ENCODE measurements at places on chromosomes 4 and X.

DNA sequence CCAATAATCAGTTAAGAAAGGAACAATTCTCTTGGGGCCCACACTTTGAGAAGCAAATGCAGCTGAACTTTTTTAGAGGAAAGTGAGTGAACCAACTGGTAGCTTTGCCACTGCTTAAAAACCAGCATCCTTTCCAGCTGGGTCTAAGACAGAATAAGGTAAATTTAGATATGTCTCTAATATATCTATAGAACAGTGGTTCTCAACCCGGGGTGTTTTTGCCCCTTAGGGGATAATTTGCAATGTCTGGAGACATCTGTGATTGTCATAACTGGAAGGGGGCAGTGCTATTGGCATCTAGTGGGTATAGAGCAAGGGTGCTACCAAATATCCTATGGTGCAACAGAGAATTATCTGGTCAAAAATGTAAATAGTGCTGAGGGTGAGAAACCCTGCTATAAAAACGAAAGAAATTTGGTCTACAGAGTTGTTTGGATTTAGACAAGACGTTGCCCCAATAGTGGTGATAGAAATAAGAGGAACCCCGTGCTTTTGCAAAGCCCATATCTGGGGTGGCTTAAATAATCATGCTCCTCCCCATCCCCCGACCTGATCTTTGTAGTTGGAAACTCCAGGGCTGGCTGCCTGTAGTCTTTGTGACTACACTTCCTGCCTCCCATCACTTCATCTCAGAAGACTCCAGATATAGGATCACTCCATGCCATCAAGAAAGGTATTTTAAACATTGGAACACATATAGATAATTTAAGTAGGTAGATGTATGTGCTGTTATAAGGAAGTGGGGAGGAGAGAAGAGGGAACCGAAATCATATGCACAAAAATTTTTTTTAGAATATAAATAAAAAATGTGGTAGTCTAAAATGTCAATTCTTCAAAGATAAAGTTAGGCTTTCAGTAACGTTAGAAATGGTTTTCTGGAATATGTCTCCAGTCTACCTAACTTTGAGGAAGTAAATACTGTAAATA is at the start of gene TLR7:
Gene TLR7, plus strand, starts transcription at position 622 of the 927 bp plus-strand sequence. CDS start 507 bp downstream, outside the sequence.
- DNase-seq: no peak

GRCh38 chr4:151114338-151114737 is 14.9 kb downstream of the RPS3A start:
- DNase-seq: no peak

DNA sequence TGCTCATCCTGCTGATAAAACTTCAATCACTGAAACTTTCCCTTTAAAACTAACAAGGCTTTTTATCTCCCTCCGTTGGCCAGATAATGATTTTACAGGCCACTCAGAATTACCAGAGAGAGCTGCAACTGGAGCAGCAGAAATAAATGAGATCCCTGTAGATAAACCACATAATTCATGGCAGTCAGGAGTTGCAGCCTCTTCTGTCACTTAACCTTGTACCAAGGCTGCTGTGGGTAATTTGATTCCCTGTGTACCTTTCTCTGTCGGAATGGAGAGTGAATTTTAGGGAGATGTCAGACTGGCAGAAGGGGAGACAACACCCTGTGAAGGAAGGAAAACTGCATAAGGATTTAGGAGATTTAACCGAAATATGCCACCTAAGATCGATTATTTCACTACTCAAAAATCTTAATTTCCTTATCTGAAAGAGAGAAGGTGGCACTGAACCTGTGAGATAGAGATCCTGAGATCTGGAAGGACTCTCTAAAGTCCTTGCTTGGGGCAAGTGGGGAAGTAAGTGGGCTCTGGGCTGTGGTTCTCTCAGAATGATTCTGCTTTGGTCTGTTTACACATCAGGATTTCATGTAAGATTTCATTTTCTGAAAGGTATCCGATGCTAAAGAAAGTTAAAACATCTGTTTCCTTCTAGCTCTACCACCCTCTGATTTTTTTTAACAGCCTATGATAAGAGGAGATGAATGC is 14.3 kb upstream of the TSPAN5 start:
- DNase-seq: no peak

DNA sequence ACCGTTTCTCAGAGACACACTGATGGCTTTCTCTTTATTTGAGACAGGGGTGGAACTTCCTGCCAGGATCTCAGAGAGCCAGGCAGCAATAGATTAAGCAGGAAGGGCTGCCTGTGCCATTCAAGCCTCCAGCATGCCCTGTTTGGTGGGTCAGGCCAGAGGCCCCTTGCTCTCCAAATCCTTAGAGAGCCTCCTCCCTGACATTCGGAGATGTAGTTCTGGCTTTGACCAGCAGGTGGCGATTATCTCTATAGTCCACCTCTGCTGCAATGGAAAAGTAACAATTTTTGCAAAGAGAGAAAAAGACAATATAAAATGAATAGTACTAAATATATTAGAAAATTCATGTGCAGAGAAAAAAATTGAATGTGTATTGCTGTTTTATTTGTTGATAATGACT is 93.9 kb downstream of the NXF2B start:
- peak; percentile 52 for DNase-seq

GRCh38 chr4:74202062-74202586 is 44.2 kb downstream of the MTHFD2L start:
- DNase-seq: no peak

GRCh38 chrX:116667346-116668134 is 204.8 kb upstream of the CT83 start:
- no peak for DNase-seq

- DNase-seq: no peak
Measured at GRCh38 chrX:84197550-84197949, 9.6 kb upstream of the RPS6KA6 start.

- no peak for DNase-seq
Measured at GRCh38 chr4:14078326-14078725, 450.8 kb upstream of the BOD1L1 start.

DNA sequence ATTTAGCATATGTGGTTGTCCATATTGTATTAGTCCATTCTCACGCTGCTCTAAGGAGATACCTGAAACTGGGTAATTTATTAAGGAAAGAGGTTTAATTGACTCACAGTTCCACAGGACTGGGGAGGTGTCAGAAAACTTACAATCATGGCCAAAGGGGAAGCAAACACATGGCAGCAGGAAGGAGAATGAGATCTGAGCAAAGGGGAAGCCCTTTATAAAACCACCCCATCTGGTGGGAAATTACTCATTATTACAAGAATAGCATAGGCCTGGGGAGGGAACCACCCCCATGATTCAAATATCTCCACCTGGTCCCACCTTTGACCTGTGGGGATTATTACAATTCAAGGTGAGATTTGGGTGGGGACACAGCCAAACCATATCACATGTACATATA is 122.6 kb upstream of the ANK2 start:
- no peak for DNase-seq

DNA sequence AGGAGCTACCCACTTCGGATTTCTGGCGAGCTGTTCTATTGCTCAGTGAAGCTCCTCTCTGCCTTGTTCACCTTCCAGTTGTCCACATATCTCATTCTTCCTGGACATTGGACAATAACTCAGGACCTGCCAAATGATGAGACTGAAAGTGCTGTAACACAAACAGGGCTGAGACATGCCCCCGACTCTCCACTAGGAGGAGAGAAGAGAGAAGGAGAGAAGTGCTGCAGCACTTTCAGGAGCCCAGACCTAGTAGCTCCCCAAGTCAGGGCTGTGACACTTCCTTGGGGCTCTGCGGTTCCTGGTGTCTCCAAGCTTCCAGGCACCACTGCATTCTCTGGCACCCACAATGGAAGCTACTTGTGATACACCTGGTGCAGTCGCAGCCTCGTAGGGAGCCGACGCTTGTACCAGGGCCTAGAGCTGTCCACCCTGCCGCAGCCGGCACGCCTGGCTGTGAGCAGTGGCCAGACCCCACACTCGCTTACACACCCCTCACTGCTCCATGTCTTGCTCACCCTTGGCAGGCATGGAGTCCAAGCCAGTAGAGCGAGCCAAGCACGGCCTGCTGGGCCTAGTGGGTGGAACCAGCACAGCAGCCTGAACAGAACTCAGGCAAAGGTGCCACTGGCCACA is 234.9 kb downstream of the TECRL start:
- no peak for DNase-seq

GRCh38 chr4:136032391-136032790 is 1499.9 kb downstream of the PCDH18 start:
- no peak for DNase-seq

DNA sequence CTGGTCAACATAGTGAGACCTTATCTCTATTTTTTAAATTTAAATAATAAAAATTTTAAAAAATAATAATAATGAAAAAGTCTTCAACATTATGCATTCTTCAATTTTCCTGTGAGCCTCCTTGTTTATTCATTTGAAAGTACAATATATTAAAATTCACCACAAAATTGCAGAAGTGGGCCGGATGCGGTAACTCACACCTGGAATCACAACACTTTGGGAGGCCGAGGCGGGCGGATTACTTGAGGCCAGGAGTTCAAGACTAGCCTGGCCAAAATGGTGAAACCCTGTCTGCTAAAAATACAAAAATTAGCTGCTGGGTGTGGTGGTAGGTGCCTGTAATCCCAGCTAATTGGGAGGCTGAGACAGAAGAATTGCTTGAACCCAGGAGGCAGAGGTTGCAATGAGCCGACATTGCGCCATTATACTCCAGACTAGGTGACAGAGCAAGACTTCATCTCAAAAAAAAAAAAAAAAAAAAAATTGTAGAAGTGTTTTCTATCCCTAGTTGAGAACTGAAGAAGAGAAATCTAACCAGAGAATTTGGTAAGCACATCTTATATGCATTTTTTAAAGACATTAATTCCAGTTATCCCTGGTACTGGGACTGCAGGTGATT is 56.9 kb downstream of the RBM47 start:
- no peak for DNase-seq

DNA sequence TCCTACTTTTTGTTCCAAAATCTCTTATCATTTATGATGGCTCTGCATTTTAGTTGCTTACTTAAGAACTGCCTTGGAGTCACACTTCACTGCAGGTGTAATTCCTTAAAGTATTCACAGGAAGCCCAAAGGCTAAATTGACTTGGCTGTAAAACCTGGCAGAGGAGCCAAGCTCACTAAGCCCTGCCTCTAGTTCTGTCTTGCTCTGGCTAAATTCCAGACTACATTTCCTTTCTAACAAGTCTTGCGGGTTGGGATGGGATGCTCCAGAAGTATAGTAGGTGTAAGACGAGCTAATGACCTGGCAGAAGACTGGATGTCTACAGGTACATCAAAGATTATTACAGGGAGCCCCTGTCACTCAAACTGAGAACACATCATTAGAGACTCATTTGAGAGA is 924.0 kb upstream of the INTU start:
- no peak for DNase-seq

GRCh38 chrX:96843566-96843965 is 40.1 kb upstream of the RPA4 start:
- DNase-seq: no peak

- no peak for DNase-seq
Measured at GRCh38 chr4:3031357-3032082, 42.8 kb downstream of the HTT-AS start.

GRCh38 chr4:142725886-142726285 is 120.2 kb downstream of the INPP4B start:
- DNase-seq: no peak

- DNase-seq: no peak
Measured at GRCh38 chr4:80321776-80322175, 13.8 kb upstream of the CFAP299 start.

- no peak for DNase-seq
Measured at GRCh38 chr4:106898621-106899230, 137.4 kb downstream of the DKK2 start.

DNA sequence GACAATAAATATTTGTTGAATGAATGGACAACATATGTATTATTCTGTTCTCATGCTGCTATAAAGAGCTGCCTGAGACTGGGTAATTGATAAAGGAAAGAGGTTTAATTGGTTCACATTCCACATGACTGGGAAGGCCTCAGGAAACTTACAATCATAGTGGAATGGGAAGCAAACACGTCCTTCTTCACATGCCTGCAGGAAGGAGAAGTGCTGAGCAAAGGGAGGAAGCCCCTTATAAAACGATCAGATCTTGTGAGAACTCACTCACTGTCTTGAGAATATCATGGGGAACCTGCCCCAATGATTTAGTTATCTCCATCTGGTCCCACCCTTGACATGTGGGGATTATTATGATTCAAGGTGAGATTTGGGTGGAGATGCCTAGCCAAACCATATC is 233.9 kb upstream of the AADAT start:
- DNase-seq: no peak

- DNase-seq: no peak
Measured at GRCh38 chr4:1203026-1203616, 30.7 kb upstream of the SPON2 start.

DNA sequence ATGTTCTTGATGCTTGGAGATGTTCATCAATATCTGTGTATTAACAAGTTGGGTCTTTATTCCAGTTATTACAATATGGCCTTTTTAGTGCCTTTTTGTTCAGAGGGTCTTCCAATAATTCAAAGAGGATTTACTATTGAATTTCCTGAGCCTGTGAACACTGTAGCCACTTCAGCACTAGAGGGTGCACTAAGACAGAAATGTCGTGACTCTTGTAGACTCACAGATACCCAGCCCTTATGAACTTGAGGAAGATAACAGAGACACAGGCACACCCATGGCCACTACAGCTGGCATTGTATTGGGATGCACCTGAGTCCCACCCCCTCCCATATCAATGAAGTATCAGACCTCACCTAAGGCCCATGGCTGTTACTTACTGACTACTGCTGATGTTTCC is 54.4 kb upstream of the ACTRT1 start:
- DNase-seq: no peak

DNA sequence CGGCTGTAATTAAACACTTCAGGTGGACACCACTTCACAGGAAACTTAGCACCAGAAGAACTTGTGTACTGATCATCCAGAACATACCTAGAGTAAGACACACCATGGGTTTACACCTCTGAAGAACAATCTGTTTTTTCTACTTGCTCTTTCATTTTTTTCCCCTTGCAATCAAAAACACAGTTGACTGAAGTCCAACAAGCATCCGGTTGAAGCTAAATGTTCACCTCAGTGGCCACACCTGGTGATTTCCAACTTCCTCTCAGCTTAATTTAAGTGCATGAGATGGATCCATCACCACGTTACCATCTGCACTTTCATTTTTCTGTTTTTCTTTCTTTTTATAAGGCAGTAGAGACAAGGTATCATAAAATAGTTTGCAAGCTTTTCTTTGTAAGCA is 4.9 kb upstream of the TXK start:
- no peak for DNase-seq

DNA sequence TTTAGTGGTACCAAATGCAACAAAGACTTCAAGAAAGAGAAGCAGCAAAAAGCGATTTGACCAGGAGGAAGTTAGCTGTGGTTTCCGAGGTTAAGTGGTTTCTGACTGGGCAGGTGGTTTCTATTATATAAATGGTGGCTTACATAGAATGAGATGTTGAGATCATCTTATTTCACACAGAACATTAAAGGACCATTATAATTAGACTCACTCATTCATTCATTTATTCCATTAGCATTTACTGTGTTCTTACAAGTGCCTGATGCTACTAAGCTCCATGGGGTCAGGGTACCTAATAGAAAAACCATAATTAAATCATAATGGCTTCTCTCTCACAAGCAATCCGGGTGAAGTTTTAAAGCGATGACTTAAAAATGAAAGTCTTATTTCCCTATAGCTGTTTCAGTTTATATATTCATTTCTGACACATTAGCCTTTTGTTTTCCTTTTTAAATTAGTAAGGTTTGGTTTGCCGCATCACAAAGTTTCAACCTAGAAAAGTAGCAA is 10.6 kb downstream of the TSPAN6 start:
- no peak for DNase-seq
